ENCODE measurements at places on chromosomes 7 and 10.

DNA sequence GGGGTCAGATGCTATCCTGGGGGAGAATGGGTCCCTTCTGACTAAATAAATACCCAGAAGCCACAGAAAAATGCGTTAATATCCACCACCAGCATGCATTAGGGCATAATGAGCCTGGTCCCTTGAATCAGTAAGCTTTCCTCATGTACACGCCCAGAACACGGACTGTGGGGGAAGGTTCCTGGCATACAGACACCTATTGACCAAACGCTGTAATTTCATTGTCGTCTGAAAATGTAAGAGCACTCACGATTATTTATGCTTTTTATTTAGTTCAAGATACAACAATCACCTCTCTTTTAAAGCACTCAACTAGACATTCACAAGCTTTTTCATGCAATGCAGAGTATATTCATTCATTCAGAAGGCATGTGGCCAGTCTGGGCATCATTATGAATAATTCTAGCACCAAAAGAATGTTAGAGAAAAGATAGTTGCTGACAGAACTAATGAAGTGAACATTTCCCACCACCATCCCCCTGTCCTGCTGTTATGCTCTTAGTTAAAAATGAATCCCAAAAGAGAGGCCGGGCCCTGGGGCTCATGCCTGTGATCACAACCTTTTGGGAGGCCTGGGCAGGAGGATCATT is 101.0 kb downstream of the SVIL start:
- DNase-seq = no peak

- no peak for DNase-seq
Observed at GRCh38 chr10:79491143-79491835, 21.0 kb upstream of the EIF5AL1 start.

- DNase-seq = peak; percentile 22
Observed at GRCh38 chr10:14659626-14660196, 115.0 kb downstream of the FAM107B start.

GRCh38 chr7:117424090-117424829 is 3.0 kb downstream of the ASZ1 start:
- DNase-seq = no peak

- no peak for DNase-seq
Observed at GRCh38 chr7:27763983-27764508, 24.1 kb downstream of the TAX1BP1 start.

GRCh38 chr10:113340282-113340681 is 212.6 kb upstream of the HABP2 start:
- DNase-seq = no peak

DNA sequence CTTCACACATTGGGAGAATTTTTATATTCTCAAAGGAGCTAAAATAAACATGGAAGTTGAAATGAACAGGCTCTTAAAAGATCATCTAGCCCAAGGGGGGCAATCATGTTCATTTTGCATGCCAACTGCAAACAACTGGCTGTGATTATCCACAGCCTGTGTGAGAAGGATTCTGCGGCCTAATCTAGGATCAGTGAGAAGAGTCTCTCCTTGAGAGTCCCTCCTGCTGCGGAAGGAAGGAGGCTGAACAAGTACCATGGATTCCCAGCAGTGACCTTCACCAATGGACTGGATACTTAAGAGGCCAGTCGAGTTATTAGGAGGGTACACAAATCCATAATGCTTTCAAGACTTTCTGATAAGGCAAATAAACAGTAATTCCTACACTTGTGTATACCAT is 76.7 kb downstream of the IGF2BP3 start:
- no peak for DNase-seq

DNA sequence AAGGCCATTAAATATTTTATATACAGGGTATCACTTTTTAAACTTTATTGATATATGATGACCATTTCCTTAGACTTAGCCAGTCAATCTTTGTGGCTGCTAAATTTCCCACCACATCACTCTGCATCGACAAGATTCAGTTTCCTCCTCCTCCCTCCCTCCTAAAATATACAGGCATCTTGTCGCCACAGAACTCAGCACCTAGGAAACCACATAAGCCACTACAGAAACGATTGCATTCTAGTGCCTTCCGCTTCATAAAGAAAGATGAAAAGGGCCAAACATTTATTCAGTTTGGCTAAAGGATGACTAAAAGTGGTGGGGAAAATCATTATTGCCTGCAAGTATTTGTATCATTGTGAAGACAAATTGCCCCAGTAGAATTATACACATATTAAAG is 30.7 kb downstream of the ERCC6 start:
- peak; percentile 65 for DNase-seq

GRCh38 chr10:34520084-34520483 is 295.0 kb downstream of the PARD3 start:
- no peak for DNase-seq

- no peak for DNase-seq
Observed at GRCh38 chr10:11551916-11552602, 59.4 kb downstream of the USP6NL start.

DNA sequence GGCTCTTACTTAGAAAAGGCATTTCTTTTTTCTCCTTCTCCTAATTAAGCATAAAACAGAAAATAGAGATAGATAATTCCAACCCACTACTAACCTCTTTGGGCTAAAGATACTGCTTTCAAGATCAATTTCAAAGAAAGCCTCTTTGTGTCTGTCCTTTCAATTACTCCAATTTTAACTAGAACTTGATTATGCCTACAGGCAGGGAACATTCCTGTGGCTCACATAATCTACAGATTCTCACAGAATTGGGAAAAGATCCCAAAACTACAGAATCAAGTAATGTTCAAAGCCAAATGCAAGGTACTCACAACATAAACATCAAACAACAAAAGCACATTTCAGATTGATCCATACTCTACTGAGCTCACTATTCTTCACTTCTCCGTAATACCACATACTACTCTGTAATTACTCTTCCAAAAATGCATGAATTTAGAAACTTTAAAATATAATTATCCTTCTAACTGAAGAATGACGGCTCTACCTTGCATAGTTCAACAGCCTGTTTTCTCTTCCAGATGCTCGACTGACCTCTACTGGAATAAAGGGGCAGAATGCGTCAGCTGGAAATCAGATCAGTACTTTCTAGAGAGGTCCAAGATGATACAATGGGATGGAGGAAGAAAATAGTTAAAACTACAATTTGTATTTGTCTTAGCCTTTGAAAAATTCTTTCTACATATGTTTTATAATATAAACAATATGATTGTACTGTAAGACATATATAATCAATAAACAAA is 3.9 kb downstream of the MTERF1 start:
- DNase-seq = no peak

DNA sequence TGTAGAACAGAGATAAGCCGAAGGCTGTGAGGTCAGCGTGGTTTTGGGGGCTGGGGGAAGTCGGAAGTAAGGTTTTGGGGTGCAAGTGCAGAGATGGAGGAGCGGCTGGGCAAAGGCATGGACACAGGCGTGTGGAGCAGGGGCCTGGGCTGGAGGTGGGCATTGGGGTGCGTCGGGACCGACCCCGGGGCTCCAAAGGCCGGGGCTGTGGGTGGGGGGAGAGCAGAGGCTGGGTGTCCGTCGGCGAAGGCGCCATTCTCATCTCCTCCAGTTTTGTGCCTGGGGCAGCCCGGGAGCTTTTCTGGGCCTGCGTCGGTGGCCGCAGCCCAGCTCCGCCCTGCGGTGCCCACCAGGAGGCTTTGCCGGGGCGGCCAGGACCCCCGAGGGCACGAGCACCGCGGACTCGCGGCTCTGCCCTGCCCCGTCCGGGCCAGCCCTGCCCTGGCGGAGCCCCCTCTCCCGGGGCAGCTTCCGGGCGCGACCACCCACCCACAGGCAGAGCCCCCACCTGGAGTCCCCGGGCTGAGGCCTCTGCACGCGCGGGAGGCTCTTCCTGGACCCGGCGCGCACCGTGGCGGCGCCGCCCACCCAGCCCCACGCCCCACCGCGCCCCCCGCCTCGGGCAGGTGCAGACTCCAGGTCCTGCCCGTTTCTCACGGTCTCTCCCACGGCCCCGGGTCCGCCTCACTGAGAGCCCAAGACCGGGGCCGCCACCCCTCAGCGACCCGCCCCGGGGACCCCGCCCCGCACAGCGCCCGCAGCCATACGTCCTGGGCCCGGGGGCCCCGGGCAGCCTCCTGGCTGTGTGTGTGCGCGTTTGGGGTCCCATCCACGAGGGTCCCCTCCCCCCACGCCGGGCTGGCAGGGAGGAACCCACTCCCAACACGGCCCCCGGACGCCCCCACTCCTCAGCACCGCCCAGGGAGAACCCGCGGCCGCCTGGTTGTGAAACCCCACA is 7.7 kb upstream of the SCART1 start:
- DNase-seq = no peak

- no peak for DNase-seq
Observed at GRCh38 chr7:3277604-3278572, 23.2 kb upstream of the SDK1 start.

GRCh38 chr7:103967401-103967800 is 22.1 kb downstream of the RELN start:
- DNase-seq = no peak

- DNase-seq = no peak
Observed at GRCh38 chr7:75995052-75995471, 667 bp upstream of the TMEM120A start.

- no peak for DNase-seq
Observed at GRCh38 chr7:30799976-30800661, 28.9 kb downstream of the MINDY4 start.

GRCh38 chr10:99927721-99928280 is 81.9 kb downstream of the DNMBP start:
- no peak for DNase-seq

DNA sequence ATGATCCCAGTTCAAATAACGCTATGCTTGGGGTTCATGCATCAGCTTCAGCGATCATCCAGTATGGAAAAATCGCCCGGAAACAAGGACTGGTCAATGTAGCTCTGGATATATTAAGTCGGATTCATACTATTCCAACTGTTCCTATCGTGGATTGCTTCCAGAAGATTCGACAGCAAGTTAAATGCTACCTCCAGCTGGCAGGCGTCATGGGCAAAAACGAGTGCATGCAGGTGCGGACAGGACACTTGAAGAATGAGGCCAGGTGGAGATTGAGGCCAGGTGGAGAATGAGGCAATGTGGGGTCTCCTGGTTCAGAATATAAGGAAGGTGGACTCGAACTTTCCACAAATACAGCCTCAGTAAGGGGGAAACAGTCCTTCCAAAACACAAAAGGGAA is 105.8 kb downstream of the TRRAP start:
- no peak for DNase-seq

GRCh38 chr10:86727470-86727869 is 28.9 kb upstream of the BMPR1A start:
- DNase-seq = no peak

- DNase-seq = no peak
Observed at GRCh38 chr10:128864554-128865295, 602.3 kb upstream of the MGMT start.

- no peak for DNase-seq
Observed at GRCh38 chr10:29619241-29619669, 15.5 kb downstream of the SVIL start.

DNA sequence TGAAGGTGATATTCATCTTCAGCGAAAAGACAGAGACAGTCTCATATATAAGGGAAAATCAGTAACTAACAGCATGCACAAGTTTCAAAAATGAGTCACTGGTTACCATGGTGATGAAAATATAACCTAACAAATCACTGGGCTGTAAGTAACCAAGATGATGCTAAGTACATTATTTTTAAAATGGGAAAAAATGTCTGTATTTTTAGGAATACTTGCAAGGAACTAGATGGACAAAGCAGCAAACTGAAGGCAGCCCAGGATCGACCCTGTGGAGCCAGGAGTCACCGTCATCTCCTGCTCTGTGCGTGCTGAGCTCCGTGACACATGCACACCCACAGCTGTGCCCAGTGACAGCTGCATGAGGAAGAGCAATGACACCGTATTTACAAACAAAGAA is 137.3 kb downstream of the ELMO1 start:
- DNase-seq = peak; percentile 49

Measured in CD8-positive, alpha-beta memory T cell (primary cell).